HAP-1 (cell line): ENCODE measurements at places on chromosomes 2 and 18.

DNA sequence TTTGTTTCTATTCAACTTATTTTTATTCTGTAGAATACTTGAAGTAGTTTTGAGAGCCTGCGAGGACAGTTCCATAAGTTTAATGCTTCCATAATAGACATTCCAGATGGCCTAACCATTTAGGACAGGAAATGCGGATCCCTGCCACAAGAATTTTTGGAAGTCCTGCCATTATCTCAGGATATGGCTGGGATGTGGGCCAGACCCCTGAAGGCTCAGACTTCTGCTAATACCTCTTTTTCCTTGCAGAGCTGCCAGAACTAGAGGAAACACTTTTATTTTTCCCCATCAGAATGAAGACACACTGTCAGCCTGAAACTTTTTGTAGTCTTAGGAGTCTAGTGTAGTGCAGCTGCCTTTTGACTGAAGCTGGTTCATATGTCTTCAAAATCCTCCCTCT lies 806.5 kb downstream of the TDRD15 start:
- no peak for DNase-seq

DNA sequence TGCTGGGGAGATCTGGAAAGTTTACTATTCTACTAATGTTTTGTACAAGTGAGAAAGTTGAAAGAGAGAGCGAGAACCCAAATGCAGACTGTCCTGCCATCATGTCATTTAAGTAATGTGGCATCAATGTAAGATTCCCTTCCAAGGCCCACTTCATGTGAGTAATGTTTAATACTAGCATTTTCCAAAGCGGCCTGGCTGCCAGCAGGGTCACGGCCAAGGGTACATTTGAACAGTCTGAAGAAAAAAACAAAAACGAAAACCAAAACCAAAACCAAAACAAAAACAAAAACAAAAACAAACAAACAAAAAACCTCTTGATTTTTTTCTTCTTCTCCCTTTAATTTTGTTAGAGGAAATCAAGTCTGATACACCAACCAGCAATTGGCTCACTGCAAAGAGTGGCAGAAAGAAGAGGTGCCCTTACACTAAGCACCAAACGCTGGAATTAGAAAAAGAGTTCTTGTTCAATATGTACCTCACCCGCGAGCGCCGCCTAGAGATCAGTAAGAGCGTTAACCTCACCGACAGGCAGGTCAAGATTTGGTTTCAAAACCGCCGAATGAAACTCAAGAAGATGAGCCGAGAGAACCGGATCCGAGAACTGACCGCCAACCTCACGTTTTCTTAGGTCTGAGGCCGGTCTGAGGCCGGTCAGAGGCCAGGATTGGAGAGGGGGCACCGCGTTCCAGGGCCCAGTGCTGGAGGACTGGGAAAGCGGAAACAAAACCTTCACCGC lies 2.2 kb downstream of the HOXD10 start:
- peak; percentile 75 for DNase-seq

DNA sequence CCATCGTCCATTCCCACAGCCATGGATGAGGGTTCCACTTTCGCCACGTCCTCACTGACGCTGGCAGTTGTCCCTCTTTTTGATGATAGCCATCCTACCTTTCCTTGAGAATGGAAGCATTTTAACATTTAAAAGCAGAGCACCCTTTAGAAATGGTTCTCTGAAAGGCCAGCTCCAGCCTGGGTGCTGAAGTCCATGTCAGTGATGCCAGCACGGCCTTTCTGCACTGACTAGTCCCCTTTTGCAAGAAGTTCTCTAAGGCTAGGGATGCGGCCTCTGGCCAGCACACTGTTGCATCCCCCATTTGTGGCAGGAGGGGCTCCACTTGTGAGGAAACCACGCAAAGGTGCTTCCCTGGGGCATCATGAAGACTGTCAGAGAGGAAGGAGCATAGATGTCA lies 203.5 kb downstream of the MGAT5 start:
- no peak for DNase-seq

GRCh38 chr2:102437122-102437521 lies 14.2 kb downstream of the IL18RAP start:
- DNase-seq = no peak

DNA sequence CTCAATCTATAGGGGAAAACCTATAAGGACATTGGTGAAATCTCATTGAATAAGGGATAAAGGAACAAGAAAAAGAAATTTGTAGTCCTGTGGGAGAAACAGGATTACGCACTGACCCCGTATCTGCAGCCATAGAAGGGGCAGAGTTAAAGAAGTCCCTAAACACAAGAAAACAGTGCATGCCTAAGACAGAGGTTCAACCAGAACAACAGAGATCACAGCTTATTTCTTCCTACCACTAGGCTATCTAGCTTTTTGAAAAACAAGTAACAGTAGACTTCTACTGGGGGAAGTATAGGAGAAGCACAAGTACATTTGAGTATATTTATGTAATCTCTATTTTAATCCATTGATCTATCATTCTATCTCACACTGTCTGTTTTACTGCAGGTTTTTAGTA lies 485.2 kb upstream of the REG3G start:
- no peak for DNase-seq

- DNase-seq = no peak
Measured at GRCh38 chr2:154688373-154688772, 10.1 kb upstream of the KCNJ3 start.

DNA sequence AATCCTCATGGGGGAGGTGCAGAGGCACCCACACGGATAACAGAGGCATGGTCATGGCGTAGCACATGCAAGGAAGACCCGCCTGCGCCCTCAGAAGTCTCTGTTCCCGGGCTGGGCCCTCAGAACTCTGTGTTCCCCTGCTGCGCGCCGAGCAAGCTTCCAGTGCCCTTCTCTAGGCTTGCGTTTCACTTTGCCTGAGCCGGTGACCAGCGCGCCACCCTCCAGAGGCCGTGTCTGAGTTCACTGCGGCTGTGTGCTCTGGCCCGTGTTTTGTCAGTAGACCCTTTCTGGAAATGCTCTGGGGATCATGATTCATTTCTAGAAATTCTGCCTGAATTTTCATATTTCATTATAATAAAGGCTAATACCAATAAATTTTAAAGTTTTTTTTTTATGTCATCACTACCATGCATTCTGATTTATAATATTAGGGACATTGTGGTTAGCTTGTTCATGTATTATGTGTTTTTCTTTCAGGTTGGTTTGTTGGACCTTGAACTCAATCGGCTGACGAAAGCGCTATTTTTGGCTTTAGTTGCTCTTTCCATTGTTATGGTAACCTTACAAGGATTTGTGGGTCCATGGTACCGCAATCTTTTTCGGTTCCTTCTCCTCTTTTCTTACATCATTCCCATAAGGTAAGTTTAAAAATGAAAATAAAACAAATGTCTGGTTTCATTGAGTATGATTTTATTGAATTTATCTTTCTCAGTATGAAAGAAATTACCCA lies 142.7 kb upstream of the NFATC1 start:
- DNase-seq = no peak

DNA sequence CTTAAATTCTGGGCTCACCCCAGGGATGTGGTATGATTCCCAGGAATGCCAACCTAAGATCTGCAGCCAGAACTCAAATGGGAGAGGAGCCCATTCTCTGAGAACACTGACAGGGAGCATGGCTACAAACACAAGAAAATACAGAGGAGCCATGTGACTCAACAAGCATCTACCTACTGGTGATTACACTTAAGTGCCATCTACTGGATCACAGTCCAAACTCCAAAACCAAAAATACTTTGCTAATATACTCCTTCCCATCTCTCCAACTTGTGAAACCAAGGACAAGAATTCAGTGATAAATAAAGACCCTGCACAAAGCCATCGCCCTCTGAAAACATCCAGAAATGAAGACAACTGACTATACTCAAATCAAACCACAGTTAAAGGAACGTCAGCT lies 116.9 kb downstream of the NR4A2 start:
- no peak for DNase-seq

DNA sequence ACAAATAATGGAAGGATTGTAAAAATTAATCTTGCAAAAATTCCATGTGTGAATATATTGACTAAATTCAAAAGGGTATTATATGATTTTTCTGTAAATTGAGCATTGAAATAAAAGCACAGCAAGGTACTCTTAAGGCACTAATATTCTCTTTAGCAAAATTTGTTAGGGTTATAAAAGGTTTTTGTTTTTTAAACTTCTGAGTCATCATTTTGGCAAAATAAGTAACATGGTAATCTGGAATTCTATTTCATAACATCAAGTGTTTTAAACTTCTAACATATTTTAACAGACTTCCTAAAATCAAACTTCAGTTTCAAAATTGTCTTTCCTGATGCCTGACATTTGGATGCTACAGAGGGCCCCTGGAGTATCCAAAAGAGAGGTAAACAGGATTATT lies 12.5 kb upstream of the INPP4A start:
- no peak for DNase-seq

DNA sequence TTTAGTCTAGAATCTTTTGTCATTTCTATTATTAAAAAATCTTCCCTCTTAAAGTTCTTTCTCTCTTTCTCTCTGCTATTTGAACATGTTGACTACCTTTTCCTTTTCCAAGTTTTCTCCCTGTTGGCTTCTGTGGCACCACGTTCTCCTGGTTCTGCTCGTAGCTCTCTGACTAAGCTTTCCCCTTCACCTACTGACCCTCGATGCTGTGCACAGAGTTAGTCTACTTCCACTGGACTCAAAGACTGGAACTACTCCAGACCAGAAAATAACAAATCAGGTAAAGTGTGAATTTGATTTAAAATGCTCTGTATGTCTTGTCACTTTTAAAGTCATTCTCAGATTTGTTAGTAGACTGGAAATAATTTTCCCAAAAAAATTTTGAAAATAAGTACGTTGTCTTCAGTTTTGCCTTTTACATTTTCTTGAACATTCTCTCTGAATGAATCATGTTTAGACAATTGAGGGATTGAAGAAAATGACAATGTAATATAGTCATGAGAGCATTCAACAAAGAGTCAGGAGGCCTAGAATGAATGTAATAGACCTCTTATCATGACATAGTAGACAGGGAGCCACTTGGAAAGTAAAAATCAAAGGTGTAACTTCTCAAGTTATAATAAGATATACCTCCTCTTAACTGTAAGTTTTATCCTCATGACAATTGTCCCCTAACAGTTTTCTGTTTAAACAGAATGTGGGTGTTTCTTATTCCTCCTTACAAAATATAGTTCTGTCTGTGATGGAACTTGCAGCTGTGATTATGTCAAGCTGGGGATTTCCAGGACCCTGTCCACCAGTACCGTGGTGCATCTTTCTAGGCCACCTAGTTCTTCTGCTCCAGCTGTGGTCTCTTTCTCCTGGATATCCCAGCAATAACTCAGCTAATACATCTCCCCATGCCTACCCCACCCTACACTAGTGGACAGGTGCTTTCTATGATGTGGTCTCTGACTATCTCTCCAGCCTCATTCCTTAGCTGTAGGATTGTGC lies 25.5 kb downstream of the ITPRID2 start:
- DNase-seq = no peak

DNA sequence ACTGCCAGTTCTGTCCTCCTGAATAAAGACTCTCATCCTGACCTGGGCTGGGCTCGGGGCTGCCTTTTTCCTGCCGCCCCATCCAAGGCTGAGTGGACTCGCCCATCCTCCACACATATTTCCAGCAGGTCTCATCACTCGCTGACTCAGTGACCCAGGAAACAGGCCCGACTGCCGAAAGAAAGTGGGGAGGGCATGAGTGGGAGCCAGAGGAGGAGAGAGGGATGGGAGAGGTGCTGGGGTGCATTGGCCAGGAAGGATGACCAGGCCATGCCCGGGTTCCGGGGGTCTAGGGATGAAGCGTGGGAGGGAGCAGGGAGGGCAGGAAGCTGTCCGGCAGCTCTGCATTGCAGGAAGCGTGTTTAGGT lies 66.7 kb downstream of the TWIST2 start:
- no peak for DNase-seq

- no peak for DNase-seq
Measured at GRCh38 chr2:206990360-206990759, 51.0 kb downstream of the CPO start.

- DNase-seq = no peak
Measured at GRCh38 chr18:44229693-44230108, 451.0 kb upstream of the SETBP1 start.

DNA sequence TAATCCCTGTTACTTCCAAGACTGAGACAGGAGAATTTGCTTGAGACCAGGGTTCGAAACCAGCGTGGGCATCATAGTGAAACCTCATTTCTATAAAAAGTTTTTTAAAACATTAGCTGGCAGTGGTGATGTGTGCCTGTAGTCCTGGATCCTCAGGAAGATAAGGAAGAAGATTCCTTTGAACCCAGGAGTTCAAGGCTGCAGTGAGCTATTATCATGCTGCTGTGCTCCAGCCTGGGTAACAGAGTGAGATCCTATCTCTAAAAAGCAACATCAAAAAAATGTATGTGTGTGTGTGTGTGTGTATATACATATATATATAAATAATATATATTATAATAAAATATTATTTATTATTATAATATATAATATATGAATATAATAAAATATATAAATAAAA lies 1417.6 kb upstream of the CDH2 start:
- DNase-seq = no peak

DNA sequence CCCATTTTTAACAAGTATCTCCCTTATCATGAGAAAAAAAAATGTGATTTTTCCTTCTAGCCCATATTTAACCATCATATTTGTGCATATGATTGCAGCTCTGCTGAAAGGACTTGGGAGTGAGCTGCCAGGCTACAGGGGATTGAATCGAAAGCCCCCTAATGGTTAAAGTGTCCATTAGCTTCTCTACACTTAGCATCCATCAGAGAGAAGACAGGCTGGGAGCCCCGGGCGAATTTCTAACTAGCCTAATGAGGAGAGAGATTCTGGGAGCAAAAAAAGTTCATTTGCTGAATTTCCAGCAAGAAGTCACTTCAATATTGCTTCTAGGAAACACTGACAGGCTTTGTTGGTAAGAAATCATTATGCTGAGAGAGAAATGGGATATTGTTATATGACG lies 848.8 kb downstream of the TDRD15 start:
- no peak for DNase-seq

DNA sequence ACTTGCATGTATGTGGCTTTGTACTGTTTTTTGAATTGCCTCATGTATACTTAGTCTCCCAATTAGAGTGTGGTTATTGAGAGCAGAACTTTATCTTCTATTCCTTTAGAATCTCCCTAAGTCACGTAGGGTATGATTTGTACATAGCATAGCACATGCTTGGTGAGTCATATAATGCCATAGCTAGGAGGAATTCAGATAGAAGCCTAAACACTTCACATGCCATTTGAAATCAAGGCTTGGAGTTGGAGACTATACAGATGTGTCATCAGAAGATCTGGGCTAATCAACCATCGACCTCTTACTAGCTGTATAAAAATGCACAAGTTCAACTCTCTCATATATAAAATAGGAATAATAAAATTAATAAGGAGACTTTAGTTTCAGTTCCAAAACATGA lies 222.6 kb upstream of the ST6GAL2 start:
- no peak for DNase-seq

DNA sequence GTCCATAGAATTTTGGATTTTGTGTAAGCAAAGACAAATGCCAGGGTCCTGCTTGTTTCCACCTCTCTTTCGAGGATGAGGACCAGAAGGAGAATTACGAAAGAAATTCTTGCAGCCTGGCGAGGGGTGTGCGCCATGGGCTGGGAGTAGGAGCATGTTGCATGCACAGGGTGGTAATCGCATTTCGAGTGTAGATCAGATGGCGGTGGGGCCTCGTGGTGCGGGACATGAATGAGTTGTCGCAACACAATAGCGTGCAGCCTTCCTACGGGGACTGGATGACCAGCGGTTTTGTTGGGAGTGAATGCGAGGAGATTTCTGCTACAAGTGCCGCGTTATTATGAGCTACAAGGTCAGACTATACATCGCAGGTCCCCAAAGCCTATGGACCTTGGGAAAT lies 4.2 kb upstream of the EN1 start:
- DNase-seq = no peak
